Osteocyte (in vitro differentiated cells): ENCODE measurements at places on chromosomes 11 and 22. TPM values are rescaled to one million over a fixed set of nuclear protein-coding genes. Genes with fewer than 3 reads are reported as not detected.

DNA sequence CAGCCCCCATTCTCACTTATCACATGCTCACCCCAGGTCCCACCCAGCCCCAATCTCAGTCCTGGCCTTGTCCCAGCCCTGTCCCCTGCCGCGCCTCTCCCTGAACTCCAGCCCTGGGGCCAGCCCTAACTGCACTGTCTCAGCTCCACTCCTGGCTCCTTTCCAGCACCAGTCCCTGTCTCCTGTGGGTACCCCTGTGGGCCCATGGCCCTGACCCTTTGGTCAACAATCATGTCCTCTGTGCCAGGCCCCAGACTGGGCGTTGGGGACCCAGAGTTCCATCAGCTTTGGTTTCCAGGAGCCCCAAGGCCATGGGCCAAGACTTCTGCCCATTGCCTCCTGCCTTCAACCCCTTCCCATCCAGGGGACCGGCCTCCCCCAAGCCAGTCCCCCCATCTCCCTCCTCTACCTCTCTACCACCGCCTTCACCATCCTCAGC lies 757 bp downstream of the SPI1 start:
- H3K4me3 ChIP-seq: no peak overlapping the region
- no peaks in the 10 kb centered on the region for H3K4me1 ChIP-seq
- no peaks in the 10 kb centered on the region for H3K36me3 ChIP-seq
- DNase-seq: peak; percentile 80

Gene ADAMTS8
- total RNA-seq: 0.19 and 0.31 TPM in 2 replicates

DNA sequence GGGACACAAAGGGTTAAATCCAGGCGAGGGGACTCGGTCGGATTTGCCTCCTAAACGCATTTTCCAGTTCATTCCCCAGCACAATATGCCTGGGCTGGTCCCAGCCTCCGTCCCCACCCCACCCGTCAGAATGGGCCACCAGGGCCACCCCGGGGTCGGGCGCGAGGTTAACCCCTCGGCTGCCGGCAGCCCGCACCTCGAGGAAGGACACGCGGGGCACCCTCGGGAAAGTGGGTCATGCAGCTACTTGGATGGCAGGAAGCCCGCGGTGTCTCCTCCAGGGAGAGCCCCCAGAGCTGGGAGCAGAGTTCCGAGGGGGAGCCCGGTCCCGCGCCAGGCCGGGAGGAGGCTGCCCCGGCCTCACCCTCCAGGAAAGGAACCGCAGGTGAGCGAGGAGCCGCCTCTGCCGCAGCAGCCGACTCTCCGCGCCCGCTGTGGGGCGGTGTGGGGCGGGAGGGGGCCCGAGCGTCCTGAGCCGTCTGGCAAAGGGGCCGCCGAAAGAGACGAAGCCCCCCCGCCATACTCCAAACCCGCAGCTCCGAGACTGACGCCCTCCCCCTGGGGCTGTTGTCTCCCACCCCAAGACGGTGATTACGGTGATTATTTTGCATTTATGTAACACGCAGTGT lies 1.4 kb downstream of the NECTIN1 start:
- peak overlapping the region; percentile 88 for H3K4me3 ChIP-seq
- no peaks in the 10 kb centered on the region for H3K36me3 ChIP-seq
- H3K27ac ChIP-seq: no peak overlapping the region
- H3K27me3 ChIP-seq: peaks cover 7% of the 10 kb centered on the region
- H3K4me1 ChIP-seq: peaks cover 20% of the 10 kb centered on the region

GRCh38 chr22:29043906-29044575 lies 17.6 kb downstream of the C22orf31 start:
- H3K4me1 ChIP-seq: peaks cover 13% of the 10 kb centered on the region
- H3K27ac ChIP-seq: no peak overlapping the region
- no peak for DNase-seq
- H3K36me3 ChIP-seq: peaks cover 10% of the 10 kb centered on the region

DNA sequence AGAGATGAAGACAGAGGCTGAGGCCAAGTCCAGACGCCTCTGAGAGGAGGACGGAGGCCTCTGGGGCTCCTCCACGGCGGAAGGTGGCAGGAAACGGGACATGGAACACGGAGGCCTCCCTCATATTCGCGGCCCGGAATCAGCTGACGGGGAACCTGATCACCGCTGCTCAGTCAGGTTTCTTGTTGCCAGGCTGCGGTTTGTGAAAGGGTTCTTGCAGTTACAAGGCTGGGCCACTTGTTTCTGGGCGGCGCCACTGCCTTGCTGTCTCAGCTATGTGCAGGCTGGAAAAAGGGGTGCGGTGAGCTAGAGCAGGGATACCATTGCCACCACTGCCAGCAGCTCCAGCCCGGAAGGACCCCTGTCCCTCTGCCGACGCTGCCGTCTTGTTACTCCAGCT lies 10.0 kb upstream of the MMP1 start:
- H3K4me1 ChIP-seq: no peaks in the 10 kb centered on the region
- no peaks in the 10 kb centered on the region for H3K36me3 ChIP-seq
- no peak overlapping the region for H3K27ac ChIP-seq
- no peak overlapping the region for H3K4me3 ChIP-seq
- DNase-seq: no peak

Gene SLC5A12
- 0.76 and 1.2 TPM in 2 replicates for total RNA-seq

Gene SCGB1A1
- total RNA-seq: not detected in 2 replicates

Gene NAALADL1
- total RNA-seq: not detected in 2 replicates

- H3K36me3 ChIP-seq: no peaks in the 10 kb centered on the region
- H3K27me3 ChIP-seq: no peaks in the 10 kb centered on the region
- no peak overlapping the region for H3K4me3 ChIP-seq
- no peak overlapping the region for H3K27ac ChIP-seq
These were observed 18.8 kb downstream of the MB start for GRCh38 chr22:35598396-35598710.

DNA sequence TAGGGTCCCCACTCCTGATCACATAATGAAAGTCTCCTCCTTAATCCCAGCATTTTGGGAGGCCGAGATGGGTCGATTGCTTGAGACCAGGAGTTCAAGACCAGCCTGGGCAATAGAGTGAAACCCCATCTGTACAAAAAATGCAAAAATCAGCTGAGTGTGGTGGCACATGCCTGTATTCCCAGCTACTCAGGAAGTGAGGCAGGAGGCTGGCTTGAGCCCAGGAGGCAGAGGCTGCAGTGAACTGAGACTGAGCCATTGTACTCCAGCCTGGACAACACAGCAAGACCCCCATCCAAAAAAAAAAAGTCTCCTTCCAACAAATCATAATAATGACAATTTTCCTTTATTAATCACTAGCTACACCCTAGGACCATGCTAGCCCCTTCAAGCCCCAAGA lies 15.1 kb downstream of the ZMAT5 start:
- no peaks in the 10 kb centered on the region for H3K4me1 ChIP-seq
- H3K27ac ChIP-seq: no peak overlapping the region
- H3K4me3 ChIP-seq: no peak overlapping the region
- DNase-seq: no peak
- H3K27me3 ChIP-seq: no peaks in the 10 kb centered on the region
- H3K36me3 ChIP-seq: peaks cover 10% of the 10 kb centered on the region

- no peak overlapping the region for H3K27ac ChIP-seq
- peaks cover 58% of the 10 kb centered on the region for H3K4me1 ChIP-seq
- no peak overlapping the region for H3K4me3 ChIP-seq
These were observed 6.2 kb downstream of the AMOTL1 start for GRCh38 chr11:94774345-94774744.

- no peak overlapping the region for H3K27ac ChIP-seq
- peaks cover 8% of the 10 kb centered on the region for H3K4me1 ChIP-seq
- no peaks in the 10 kb centered on the region for H3K36me3 ChIP-seq
These were observed 9.2 kb upstream of the ANO1 start for GRCh38 chr11:70068950-70069349.

DNA sequence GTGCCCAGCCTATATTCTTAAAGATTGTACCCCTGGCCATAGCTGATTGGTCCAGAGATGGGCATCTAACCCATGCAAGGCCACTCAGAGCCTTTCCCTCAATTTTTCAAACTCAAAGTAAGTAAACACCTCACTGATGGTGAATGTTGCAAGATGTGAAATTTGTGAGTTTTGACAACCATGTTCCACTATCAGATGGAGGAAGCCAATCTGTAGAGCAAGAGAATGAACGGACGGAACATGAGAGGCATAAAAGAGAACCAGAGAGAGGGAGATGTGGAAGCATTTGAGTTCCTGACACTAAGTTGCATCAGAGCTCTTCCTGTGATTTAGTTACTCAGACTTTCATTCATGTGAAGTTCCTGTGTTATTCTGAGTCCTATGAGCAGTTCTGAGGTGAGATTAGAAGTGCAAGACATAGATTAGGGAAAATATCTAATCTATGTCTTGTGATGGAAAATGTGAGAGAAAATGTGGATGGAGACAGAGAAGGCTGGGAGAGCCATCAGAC lies 73.3 kb downstream of the PRSS23 start:
- DNase-seq: no peak
- H3K27ac ChIP-seq: peak overlapping the region; percentile 8
- peaks cover 6% of the 10 kb centered on the region for H3K36me3 ChIP-seq
- H3K27me3 ChIP-seq: no peaks in the 10 kb centered on the region
- H3K4me1 ChIP-seq: peaks cover 34% of the 10 kb centered on the region

Gene SYCE3
- total RNA-seq: not detected in 2 replicates

GRCh38 chr11:93577286-93577685 lies 34.1 kb upstream of the SMCO4 start:
- peak overlapping the region; percentile 31 for H3K27ac ChIP-seq
- H3K4me3 ChIP-seq: no peak overlapping the region
- H3K36me3 ChIP-seq: no peaks in the 10 kb centered on the region
- no peak for DNase-seq

Gene KIF18A
- total RNA-seq: 3.9 and 4.2 TPM in 2 replicates

GRCh38 chr22:23520863-23521440 lies 59.1 kb downstream of the IGLL1 start:
- H3K27ac ChIP-seq: peak overlapping the region; percentile 99
- H3K27me3 ChIP-seq: no peaks in the 10 kb centered on the region
- no peaks in the 10 kb centered on the region for H3K36me3 ChIP-seq
- peaks cover 28% of the 10 kb centered on the region for H3K4me1 ChIP-seq
- H3K4me3 ChIP-seq: peak overlapping the region; percentile 68
- no peak for DNase-seq

DNA sequence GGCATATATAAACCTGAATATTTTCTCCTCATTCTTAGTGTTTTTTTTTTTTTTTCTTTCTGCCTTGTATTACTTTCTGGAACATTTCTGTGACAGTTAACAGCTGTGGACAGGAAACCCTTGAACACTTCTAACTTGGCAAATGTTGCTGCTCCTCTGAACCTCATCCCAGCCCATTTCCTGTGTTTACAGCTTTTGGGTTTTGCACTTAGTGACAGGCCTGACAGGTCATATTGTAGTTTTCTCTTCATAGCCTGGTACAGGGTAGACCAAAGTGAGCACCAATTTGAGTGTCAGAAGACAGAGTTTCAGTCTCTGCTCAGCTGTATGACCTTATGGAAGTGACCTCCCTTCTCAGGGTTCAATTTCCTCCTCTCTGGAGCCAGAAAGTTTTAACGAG lies 91.6 kb downstream of the STIM1 start:
- peaks cover 56% of the 10 kb centered on the region for H3K4me1 ChIP-seq
- H3K36me3 ChIP-seq: no peaks in the 10 kb centered on the region
- H3K4me3 ChIP-seq: no peak overlapping the region
- DNase-seq: no peak
- H3K27me3 ChIP-seq: no peaks in the 10 kb centered on the region

- no peak overlapping the region for H3K4me3 ChIP-seq
- no peak for DNase-seq
- H3K4me1 ChIP-seq: no peaks in the 10 kb centered on the region
- peaks cover 9% of the 10 kb centered on the region for H3K27me3 ChIP-seq
- H3K36me3 ChIP-seq: no peaks in the 10 kb centered on the region
- H3K27ac ChIP-seq: no peak overlapping the region
These were observed 137.1 kb upstream of the CTSC start for GRCh38 chr11:88474655-88475054.

DNA sequence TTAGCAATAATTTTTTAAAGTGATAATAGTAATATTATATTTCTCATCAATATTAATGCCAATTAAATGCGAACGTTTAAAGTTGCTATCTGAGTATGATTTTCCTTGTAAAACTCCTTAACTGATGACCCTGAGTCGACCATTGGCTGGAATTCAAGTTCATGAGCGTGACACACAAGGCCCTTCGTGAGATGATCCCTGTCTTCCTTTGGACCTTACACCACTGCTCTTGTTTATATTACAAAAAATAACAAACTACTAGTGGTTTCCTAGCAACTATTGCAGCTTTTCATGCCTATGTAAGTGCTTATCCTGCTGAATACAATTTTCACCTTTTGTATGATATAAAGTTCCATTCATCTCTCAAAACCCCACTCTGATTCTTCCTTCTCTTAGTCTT lies 752.9 kb downstream of the CNTN5 start:
- H3K36me3 ChIP-seq: no peaks in the 10 kb centered on the region
- no peaks in the 10 kb centered on the region for H3K27me3 ChIP-seq
- no peak for DNase-seq
- H3K4me1 ChIP-seq: peaks cover 2% of the 10 kb centered on the region
- no peak overlapping the region for H3K27ac ChIP-seq

DNA sequence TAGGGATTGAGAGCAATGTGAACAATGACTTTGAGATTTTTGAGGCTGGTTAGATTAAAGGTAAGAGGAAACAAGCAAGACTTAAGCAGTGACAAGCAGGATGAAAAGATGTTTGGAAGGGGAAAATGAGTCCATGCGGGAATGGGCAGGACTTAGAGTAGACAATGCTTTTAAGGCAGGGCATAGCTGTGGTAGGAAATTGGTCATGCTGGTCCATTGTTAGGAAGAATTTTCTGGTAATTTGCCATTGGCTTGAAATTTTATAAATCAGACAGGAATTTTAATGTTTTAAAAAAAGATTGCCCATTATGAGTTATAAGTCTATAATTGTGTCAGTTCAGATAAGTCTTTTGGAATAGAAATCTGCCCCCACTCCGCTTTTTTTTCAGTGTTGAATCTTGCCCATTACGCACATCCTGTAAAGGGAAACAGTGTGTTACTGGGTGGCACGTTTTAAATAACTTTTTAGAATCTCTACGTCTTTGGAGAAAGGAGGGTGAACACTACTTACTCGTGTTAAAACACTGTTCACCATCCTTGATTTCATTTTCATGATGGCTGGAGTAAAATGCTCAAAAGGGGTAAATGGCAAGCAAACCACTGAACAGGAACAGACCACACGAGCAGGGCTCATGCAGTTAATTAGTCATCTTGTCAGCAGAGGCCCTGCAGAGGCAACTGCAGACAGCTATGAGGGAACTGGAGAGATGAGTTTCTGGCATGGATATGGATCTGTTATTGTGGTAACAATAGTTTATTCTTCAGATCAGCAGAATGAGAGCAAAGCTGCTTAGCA lies 25.0 kb downstream of the SWAP70 start:
- H3K4me3 ChIP-seq: no peak overlapping the region
- H3K27me3 ChIP-seq: no peaks in the 10 kb centered on the region
- no peak overlapping the region for H3K27ac ChIP-seq
- no peak for DNase-seq

- peaks cover 22% of the 10 kb centered on the region for H3K27me3 ChIP-seq
- H3K4me1 ChIP-seq: peaks cover 19% of the 10 kb centered on the region
- H3K27ac ChIP-seq: peak overlapping the region; percentile 52
These were observed 34.1 kb upstream of the GLYATL1 start for GRCh38 chr11:58905011-58905720.

Gene HSD17B12
- total RNA-seq: 69.5 and 81.6 TPM in 2 replicates

- no peaks in the 10 kb centered on the region for H3K36me3 ChIP-seq
- H3K4me3 ChIP-seq: no peak overlapping the region
- H3K27me3 ChIP-seq: peaks cover 22% of the 10 kb centered on the region
- no peak for DNase-seq
- no peaks in the 10 kb centered on the region for H3K4me1 ChIP-seq
- no peak overlapping the region for H3K27ac ChIP-seq
These were observed 8.7 kb downstream of the OR52A5 start for GRCh38 chr11:5129457-5129877.

GRCh38 chr11:35101223-35101622 lies 37.7 kb upstream of the CD44 start:
- no peaks in the 10 kb centered on the region for H3K27me3 ChIP-seq
- peaks cover 51% of the 10 kb centered on the region for H3K4me1 ChIP-seq
- no peak overlapping the region for H3K4me3 ChIP-seq
- no peak for DNase-seq
- peak overlapping the region; percentile 94 for H3K27ac ChIP-seq

Gene NXPE1
- total RNA-seq: not detected in 2 replicates
